ENCODE measurements at places on chromosomes 16 and 17.

GRCh38 chr16:1037394-1038257 is 34.9 kb upstream of the SSTR5 start:
- no peak for DNase-seq

DNA sequence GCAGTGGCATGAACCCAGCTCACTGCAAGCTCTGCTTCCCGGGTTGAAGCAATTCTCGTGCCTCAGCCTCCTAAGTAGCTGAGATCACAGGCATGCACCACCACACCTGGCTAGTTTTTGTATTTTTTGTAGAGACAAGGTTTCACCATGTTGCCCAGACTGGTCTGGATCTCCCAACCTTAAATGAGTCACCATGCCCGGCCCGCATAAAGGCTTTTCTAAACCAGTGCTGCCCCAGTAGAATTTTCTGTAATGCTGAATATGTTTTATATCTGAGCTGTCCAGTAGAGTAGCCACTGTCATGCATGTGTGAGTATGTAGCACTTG is 36.9 kb upstream of the WSB1 start:
- DNase-seq, result no peak

DNA sequence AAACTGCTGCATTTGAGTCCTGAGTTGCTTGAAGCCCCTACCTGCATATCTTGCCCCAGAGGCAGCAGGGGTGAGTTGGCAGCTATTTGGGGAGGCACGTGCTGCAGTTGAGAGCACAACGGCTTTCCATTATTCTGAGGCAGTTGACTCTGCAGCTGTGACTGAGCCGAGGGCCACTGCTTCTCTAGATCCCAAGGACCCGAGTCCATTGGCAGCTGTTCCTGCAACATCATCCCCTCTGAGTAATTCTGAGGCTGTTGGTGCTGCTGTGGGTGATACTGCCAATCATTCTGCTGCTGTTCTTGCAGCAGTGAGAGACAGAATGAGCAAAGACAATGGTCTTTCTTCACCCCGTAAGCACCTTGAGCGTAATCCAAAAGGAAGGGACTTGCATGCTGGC is 12.7 kb downstream of the TERF2IP start:
- DNase-seq, result no peak

DNA sequence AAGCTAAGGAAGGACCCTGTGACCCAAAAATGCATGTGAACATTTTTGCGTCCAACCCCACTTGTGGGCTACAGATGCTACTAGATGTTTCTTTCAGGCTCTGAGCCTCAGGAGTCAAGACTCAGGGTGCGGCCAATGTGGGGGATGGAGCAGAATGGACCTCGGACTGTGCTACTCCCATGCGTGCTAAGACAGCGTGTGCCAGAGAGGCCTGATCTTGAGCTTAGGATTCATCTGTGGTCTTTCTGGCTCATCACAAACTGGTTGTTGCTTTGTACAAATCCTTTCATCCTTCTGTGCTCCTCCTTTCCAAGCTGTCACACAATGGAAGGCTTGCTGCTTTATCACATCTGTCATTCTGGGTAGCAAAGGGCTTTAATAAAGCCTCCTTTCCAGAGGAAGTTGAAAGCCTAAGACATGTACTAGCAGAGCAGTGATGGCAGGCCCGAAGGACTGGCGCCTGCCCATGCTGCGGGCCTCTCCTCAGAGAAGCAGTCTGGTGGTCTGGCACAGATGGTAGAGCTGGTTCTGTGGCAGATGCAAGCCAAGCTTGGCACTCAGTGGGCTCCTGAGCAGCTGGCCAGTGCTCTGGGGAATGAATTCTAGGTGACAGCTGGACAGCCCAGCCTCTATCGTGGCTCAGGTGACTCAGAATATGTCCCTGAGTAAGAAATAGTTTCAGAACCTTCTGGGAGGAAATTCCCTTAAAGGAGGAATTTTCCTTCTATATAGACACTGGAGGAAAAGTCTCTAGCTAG is 27.8 kb downstream of the COG4 start:
- DNase-seq, result no peak

DNA sequence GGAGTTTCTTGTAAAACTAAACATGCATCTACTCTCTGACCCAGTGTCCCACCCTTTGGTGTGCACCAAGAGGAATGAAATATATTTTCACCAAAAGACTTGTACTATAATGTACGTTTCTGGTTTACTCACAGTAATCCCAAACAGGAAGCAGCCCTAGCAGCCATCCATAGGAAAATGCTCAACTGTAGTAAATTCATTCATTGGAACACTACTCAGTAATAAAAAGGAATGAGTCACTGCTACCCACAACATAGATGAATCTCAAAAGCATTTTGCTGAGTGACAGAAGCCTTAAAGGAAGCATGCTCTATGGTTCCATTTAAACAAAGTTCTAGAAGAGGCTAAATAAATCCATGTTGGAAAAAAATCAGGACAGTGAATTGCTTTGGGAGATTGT is 37.6 kb upstream of the DHRS7B start:
- no peak for DNase-seq

- no peak for DNase-seq
Observed at GRCh38 chr16:8642146-8642545, 20.6 kb downstream of the METTL22 start.

DNA sequence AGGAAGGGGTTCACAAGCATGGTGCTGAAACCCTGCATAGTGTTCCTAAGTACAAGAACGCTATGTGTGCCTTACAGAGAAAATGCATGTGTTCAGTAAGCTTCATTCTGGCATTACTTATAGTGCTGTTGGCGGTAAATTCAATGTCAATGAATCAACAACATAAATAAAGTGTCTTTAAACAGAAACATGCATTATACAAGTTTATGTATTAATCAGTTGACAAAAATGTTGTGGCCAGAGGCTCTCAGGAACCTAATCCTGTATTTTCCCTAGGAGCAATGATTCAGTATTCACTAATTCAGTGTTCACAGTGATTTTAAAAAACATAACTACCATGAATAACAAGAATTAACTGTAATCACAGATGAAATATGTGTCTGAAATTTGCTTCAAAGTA is 47.1 kb upstream of the MYOCD start:
- DNase-seq, result no peak

- DNase-seq, result no peak
Observed at GRCh38 chr16:83623892-83624291, 183.9 kb upstream of the HSBP1 start.
